ENCODE measurements at places on chromosomes 6 and 20.

DNA sequence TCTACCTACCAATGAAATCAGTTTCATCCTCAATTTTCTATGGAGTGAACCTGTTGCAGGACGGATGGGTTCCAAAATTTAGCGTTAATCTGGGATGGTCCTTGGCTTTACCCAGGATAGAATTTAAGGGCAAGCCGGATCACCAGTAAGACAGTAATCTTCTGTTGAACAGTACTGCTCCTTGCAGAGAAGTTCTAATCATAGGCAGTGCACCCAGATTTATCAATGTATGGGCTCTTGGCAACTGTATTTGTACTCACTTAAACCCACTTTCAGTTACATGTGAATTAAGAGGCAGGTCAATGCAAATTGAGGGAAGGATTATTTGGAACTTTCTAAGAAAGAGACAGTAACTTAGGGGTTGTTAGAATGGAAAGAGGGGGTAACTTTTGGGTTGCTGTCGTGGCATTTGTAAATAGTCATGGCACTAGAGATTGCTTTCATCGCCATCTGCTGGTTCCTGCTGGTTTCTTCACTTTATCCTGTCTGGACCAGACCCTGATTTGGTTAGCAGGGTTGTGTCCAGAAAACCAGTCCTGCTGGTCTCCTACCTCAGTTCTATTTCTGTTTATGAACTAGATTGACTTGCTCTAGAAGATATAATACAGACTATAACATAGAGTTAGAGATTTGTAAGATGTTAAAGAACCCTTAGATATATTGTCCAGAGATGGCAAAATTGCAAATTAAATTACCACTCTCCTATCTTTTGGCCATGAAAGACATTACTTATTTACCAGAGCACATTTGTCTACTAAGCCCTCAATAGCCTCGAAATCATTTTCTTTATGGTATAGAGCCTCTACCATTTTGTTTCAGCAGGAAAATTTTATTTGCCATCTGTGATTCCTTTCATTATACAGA lies 646.3 kb downstream of the UTRN start:
- DNase-seq = no peak

- DNase-seq = no peak
Measured at GRCh38 chr6:108952776-108953486, 104.7 kb downstream of the ARMC2 start.

GRCh38 chr6:133314947-133315346 lies 73.8 kb downstream of the EYA4 start:
- DNase-seq = no peak

- DNase-seq = no peak
Measured at GRCh38 chr6:42627044-42627443, 63.2 kb downstream of the UBR2 start.

DNA sequence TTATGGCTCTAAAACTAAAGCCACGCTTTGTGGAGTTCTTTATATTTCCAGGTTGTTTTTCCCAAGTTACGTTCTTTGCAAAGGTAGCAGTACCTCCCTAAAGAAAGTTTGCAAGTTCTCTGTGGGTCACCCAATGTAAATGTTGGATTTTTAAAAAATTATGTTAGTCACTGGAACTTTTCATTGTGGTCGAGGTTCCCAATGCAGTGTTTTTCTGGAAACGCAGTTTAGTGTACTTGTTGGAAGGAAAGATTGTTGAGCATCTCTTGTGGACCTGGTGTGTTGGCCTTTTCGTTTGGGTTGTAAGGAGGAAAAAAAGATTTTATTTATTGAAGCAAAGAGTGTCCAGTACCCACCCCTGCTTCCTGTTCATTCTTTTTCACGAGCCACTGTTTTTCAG lies 1.4 kb downstream of the TOP1 start:
- DNase-seq = no peak

GRCh38 chr6:157235600-157236039 lies 87.7 kb downstream of the TMEM242 start:
- DNase-seq = peak; percentile 33

GRCh38 chr6:53014063-53014462 lies 19.0 kb upstream of the GSTA4 start:
- DNase-seq = no peak

DNA sequence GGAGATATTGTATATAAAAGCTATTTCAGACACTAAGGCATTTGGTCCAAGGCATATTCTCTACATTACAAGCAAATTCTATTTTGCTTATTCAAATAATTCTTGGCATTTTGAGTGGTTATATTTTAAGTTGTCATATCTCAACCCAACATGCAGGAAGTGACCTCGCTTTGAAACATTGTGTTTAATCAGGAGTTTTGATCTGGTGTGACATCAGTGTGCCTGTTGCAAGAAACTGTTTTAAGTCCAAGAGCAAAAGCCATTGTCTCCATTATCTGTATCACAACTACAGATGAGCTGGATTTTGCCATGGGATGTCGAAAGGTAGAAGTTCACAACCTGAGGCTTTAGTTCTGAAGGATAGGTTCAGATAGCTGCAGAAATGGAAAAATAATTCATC lies 509.9 kb upstream of the ID4 start:
- no peak for DNase-seq

DNA sequence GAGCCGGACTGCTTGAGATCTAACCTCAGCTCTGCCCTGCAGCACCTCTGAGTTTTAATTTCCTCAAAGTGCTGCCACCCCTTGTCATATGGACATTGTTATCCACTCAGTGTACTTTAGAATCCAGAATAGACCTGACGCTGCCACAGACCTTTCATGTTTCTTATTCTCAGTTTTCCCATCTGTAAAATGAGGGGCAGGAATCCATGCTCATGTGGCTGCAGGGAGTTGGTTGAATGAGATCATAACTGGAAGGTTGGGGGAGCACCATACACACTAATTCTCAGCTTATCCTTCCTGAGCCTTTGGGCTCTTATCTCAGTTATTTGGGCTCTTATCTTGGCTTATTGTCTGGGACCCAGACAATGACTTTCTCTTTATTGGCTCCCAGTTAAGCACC lies 2.3 kb downstream of the PABPC1L start:
- no peak for DNase-seq

GRCh38 chr6:26197933-26198721 lies 110.9 kb downstream of the HFE start:
- peak; percentile 41 for DNase-seq

- DNase-seq = no peak
Measured at GRCh38 chr6:63584125-63584514, 11.8 kb downstream of the LOC128125822 start.

DNA sequence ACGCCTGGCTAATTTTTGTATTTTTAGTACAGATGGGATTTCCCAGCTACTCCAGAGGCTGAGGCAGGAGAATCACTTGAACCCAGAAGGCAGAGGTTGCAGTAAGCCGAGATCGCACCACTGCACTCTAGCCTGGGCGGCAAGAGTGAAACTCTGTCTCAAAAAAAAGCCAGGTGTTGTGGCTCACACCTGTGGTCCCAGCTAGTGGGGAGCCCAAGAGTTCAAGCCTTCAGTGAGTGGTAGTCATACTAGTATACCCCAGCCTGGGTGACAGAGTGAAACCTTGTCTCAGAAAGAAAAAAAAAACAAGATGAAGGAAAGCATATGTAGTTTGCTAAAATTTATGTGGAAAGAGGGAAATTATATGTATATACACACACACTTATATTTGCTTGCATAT lies 20.0 kb upstream of the POU5F1 start:
- no peak for DNase-seq

- DNase-seq = no peak
Measured at GRCh38 chr6:113879186-113880096, 22.3 kb downstream of the MARCKS start.

DNA sequence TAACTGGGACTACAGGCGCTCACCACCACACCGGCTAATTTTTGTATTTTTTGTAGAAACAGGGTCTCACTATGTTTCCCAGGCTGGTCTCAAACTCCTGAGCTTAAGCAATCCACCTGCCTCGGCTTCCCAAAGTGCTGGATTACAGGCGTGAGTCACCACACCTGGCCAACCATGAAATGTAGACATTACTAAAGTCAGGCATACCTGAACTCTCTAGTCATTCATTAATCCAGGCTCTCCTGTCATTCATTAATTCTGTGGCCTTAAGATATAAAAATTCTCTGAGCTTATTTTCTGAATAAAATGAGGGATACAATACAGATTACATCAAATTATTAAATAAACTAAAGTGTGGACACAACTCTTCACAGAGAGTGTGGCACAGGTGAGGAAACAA lies 159.7 kb downstream of the GMDS start:
- no peak for DNase-seq

DNA sequence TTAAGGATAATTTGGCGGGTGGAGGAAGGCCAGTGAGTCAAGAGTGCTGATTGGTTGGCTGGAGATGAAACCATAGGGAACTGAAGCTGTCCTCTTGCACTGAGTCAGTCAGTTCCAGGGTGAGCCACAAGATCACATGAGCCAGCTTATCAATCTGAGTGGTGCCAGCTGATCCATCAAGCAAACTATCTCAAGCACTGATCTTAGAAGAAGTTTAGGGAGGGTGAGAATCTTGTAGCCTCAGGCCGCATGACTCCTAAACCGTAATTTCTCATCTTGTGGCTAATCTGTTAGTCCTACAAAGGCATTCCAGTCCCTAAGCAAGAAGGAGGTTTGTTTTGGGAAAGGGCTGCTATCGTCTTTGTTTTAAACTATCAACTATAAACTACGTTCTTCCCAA lies 954.3 kb downstream of the KIF16B start:
- no peak for DNase-seq

GRCh38 chr6:166640342-166641043 lies 13.4 kb upstream of the RPS6KA2 start:
- DNase-seq = no peak

- no peak for DNase-seq
Measured at GRCh38 chr20:50919567-50919966, 11.7 kb downstream of the ADNP start.

DNA sequence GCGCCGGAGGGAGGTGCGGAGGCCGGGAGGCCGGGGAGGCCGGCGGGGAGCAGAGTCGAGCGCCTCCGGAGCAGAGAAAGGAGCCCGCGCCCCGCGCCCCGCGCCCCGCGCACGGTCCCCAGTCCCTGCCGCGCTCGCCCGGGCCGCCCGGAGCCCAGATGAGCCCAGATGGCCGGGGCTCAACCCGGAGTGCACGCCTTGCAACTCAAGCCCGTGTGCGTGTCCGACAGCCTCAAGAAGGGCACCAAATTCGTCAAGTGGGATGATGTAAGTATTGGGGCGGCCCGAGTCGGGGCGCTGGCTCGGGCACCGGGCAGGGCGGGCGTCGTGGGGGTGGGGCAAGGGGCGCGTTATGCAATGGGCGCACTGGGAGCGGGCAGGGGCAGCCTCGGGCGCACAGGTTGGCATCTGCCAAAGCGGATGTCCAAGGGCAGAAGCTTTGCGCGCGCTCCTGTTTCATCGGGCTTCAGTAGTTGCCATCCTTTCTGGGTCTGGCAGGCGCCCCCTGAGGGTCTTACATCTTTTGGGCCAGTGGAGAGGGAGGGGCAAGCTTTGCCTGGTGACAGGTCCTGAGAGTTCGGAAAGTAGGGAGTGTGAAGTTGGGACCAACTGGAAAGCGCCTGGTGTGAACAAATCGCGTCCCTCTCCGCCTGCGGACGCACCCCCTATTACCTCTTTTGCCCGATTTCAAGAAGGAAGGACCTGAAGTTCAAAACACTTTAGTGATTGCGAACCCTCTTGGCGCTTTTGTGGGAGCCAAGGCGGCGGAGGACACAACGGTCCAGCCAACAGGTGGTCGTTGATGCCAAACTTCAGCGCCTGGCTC lies 631 bp downstream of the PLCB1 start:
- no peak for DNase-seq

GRCh38 chr6:684831-685636 lies 7.9 kb downstream of the EXOC2 start:
- no peak for DNase-seq

DNA sequence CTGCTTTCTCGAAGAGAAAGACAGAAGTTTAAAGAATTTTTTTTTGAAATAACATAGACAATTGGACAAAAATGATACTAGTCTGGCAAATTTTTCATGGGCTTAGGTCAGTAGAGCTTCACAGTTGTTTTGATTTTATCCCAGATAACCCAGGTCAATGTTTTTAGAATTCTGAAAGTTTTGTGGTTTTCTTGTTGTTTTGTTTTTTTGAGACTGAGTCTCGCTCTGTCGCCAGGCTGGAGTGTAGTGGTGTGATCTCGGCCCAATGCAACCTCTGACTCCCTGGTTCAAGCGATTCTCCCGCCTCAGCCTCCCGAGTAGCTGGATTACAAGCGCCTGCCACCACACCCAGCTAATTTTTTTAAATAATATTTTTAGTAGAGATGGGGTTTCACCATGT lies 22.8 kb downstream of the KIF13A start:
- no peak for DNase-seq

DNA sequence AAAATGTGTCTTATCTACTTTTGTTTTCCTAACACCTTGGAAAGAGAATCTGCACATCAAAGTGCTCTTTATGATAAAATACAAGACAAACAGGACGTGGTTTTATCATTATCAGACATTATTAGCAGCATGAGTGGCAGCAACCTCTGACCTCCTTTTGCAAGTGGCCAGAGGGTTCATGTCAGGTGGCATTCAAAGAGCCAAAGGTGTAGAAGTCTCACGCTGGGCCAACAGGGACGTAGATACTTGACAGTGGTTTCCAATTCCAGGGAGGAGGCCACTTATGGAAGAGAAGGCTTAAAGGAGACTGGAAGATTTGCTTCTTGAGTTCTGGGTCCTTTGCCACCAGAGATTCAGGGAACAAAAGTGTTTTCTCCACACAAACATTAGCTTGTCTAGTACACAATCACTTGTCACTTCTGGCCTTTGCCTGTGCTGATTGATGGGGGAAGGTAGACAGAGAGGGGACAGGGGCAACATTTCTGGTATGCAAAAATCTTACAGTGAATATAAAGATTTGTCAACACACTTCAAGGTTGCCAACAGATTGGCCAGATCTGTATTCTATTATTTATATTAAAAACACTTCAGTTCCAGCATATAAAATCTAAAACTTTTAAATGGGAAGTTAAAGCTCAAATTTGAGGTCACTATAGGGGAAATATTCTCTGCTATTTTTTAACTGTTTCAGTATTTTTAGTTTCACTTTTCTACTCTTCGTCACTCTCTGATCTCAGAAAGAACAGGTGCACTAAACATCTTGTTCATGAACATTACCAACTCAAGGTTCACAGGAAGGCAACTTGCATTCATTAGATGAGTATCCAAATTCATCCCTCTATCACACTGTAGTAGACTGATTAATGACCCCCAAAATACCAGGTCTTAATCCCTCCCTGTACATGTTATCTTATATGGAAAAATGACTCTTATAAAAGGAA lies 52.1 kb upstream of the FBXO30 start:
- DNase-seq = no peak
